ENCODE measurements at places on chromosomes 7 and 10.

DNA sequence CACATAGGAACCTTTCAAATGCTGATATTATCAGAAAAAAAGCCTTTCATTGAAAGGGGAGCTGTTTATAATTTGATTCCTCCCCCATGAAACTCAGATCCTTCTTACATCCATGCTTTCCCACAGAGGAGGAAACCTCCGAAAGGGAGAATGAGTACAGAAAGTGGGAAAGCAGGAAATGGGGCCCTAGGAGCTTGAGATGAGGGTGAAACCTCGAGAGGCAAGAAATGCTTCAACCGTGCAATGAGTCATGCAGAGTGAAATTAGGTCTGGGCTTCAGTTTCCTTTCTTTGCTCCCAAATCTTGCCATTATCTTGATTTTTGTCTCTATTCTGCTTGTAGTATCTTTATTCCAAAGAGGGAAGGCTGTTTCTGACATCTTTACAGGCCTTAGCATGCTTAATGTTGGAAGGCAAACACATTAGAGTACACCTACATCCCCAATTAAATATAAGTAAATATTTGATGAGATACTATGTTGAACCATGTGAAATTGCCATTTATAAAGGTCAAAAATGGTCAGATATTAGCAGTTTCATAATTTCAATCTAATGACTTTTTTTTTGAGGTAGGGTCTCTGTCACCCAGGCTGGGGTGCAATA is 79.1 kb downstream of the NAMPT start:
- DNase-seq = no peak

GRCh38 chr7:128755819-128756476 is 16.8 kb downstream of the CALU start:
- no peak for DNase-seq

DNA sequence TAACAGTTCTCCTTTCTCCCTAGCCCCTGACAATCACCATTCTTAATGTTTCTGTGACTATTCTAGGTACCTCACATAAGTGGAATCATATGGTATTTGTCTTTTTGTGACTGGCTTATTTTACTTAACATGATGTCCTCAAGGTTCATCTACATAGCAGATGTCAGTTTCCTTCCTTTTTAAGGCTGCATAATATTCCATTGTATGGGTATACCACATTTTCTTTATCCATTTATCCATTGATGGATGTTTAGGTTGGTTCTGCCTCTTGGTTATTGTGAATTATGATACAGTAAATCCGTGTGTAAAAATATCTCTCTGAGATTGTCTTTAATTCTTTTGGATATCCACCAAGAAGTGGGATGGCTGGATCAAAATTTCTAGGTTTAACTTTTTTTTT is 13.2 kb downstream of the BBS9 start:
- no peak for DNase-seq

DNA sequence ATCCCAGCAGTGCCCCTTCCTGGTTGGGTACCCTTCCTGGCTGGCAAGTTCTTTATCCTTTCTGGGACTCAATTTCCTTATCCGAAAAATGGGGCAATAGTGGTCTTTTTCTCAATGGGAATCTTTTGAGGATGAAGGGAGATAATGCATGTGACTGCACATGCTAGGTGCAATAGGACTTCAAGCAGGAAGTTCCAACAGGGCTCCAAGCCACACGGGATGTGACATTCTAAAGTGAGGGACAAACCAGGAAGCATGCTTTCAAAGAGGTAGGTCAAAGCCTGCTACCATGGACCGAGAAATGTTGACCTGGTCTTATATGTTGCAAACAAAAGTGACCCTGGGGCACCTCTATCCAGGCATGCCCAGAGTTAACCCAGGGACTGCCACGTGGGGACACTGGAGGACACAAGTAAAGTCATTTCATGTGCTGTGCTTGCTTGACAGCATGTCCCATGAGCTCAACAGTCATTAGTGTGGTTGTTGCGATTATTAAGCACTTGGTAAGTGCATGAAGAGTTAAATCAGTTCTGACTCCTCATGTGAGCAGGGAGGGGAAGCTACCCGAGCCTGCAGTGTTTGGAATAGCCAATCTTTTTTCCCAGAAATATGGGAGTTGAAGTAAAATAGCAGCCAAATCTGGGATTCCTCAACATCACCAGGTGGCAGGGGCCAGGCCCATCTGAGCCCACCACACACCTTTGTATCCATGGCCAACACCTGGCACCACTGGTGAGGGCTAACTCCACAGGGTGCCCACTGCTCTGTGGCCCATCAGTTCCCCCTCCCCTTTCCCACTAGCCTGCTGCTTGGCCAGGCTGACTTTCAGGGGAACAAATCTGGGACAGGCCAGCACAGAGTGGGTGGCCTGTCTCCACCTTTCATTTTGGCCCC is 5.7 kb downstream of the ARHGAP22 start:
- DNase-seq = no peak

DNA sequence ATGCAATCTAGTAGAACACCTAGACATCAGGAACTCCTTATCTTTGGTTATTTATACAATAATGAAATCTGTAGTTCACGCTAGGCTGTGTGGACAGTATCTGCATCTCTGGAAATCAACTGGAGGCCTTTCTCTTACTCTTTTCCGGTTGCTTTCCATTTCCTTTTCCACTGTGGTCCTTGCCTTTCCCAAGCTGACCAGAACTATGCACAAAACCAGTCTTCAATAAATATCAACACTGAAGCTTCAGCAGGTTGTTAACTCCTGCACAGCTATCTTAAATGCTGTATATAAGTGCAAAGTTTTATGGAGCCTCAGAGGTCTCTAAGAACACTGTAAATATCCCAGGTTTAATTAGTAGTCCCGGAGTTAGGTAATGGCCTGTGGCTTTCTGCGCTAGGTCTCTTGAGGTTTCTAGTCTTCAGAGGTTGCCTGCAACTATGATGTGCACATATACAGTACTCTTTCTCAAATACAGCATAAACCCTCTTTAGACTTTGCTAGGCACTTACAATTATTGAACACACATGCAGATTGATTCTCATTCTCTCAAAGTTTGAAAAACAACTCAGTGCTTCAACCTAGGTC is 2.4 kb downstream of the KLLN start:
- no peak for DNase-seq

GRCh38 chr7:112512451-112513210 is 31.8 kb downstream of the LSMEM1 start:
- DNase-seq = no peak

- DNase-seq = no peak
Measured at GRCh38 chr7:156219307-156220077, 407.2 kb upstream of the SHH start.

- DNase-seq = no peak
Measured at GRCh38 chr7:158022601-158023000, 565.0 kb downstream of the PTPRN2 start.
